ENCODE measurements at places on chromosomes 6 and 20.

GRCh38 chr6:105929626-105930025, 156.5 kb upstream of the PRDM1 start:
- DNase-seq: peak; percentile 35

DNA sequence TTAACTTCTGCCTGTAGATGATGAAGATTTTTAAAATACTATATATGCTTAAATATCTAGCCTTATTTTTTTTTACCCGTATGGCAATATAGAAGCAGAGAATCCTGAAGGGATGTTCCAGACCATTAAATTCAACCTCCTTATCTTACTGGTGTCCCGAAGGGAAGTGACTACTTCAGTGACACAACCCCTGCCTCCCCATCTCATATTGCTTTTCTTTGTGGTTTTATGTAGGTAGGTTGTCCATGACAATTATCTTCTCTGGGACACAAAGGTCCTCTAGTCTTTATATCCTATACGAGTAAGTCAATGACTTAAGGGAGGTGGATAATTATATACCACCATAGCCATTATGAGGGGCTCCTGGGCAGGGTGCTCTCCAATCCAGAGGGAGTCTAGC, 57.4 kb upstream of the EMILIN3 start:
- no peak for DNase-seq

DNA sequence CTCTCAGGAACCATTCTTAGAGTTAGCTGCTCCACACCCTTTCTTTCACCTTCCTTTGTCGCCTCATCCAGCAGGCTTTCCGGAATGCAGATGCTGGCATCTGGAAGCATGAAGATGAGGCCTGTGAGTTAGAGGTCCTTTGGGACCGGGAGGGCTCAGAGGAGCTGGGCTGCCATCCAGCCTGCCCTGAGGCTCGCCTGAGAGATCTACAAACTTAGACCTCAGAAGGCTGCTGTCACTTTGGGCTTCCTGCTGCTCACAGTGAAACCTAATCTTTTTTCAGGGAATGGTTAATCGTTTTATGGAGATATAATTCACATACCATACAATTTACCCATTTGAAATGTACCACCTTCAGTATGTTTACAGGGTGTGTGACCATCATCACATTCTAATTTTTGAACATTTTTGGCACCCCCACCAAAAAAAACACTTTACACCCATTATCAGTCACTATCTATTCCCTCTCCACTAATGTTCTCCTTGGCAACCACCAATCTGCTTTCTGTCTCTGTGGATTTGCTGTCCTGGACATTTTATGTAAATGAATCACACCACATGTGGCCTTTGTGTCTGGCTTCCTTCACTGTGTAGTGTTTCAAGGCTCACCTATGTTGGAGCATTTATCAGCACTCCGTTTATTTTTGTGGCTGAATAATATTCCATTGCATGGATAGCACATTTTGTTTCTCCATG, 20.0 kb upstream of the MPC1 start:
- peak; percentile 50 for DNase-seq

DNA sequence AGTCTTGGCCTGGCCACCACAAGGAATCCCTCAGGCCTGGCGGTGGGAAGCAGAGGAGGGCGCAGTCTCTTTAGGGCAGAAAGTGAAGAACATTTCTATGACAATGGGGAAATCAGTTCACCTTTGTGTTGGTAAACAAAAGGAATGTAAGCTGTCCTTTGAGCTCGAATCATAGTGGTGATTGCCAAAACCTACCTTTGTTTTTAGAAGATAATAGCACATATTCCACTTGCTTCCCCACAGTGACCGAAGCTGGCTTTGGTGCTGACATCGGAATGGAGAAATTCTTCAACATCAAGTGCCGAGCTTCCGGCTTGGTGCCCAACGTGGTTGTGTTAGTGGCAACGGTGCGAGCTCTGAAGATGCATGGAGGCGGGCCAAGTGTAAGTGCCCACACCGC, 144.1 kb downstream of the MTHFD1L start:
- DNase-seq: no peak

- peak; percentile 18 for DNase-seq
Measured at GRCh38 chr20:58584051-58584824, 66.8 kb upstream of the STX16 start.

DNA sequence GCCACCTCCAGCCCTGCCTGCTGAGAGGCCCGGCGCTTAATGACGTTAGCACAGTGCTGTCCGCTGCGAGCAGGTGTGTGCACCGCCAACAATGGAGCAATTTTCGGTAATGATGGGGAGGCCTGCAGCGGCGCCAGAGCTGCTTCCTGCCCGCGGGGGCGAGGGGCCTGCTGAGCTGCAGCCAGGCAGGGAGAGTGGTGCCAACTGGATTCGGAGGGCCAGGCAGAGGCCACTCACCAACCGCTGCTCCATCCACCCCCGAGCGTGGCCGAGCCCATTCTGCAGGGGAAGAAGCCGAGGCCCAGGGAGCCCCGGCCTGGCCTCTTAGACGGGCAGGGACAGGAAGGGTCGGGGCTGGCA, 9.6 kb downstream of the HRH3 start:
- no peak for DNase-seq

DNA sequence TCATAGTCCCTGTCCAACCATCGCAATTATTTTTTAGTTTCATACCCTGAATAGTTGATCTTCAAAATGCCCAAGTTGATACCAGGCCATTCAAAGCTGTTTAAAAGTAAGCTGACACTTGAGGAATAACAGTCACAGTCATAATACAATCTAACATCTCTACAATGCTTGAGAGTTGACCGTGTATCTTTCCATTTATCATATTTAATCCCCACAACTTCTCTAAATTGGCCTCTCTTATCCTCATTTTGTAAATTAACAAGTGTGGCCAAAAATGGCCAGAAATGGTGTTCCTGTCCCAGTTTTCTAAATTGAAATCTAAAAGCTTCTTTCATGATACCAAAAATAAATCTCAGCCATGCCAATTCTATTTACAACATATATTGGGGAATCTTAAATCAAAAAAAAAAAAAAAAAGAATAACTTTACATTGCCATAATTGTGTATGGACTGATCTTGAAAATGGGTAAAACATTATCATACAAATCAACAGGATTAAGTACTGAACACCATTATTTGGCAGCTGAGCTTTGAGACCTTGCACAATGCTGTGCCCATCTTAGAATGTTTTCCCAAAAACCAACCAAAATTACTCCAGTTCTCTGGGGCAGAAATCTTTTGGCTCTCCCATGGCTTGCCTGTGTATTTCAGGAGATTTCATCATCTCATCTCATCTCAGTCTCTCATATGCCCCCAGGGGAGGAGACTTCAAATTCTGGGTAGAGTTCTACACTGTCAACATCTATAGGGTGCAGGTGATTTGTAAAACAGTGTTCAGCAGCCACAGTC, 448.7 kb upstream of the JARID2 start:
- peak; percentile 43 for DNase-seq

DNA sequence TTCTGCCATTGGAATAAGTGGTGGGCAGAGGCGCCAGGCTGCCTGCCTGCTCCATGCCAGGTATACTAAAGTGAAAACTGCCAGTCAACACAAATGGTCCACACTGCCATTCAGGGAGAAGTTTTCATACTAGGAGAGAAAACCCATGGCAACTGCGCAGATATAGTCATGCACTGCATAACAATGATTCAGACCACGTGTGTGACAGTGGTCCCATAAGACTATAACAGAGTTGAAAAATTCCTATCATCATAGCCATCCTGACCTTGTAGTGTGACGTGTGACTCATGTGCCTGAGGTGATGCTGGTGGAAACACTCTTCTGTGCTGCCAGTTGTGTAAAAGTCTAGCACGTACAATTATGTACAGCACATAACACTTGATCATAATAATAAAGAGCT, 25.1 kb downstream of the ZC3H12D start:
- DNase-seq: no peak

DNA sequence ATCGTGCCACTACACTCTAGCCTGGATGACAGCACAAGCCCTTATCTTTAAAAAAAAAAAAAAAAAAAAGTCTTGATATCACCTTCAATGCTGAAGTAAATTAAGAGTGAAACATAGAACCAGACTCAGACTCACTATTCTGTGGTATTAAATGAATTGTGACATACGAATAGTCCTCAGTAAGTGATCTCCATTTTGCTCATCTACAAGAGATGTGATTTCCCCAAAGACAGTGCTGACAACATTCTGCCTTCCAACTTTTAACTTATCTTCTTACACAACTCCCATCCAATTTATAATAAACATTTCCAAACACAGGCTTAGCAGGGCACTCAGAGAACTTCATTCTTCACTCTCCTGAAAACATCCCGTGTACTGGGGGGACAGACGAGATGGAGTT, 8.0 kb downstream of the ZBTB24 start:
- DNase-seq: no peak

GRCh38 chr20:51578145-51578459, 35.6 kb upstream of the NFATC2 start:
- no peak for DNase-seq

DNA sequence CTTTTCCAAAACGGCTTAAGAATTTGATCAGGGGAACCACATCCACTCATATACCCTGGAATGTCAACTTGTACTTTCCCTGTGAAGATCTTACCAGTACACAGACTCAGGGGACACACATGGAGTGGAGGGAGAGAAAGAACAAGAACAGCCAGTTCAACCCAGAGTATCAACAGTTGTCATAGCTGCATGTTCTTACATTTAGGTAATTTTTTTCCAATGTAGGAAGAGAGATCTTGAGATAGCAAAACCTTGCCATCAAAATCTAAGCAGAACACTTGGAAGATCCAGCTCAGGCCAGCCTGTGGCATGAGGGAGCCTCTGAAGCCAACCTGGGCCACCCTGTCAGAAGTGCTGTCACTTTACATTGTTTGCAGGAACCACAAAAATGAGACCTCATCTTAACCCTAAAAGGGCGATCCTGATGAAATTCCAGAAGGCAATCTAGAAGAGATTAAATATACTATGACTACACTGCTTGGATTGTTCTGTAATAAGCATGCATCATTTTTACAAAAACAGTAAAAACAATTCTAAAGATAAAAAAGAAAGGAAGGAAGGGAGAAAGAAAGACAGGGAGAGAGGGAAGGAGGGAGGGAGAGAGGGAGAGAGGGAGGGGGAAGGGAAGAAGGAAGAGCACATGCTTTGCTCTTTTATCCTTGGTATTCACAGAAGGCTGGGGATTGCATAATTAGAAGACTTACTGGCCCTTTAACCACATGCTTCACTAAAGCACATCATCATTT, 124.7 kb upstream of the TCF21 start:
- DNase-seq: no peak

GRCh38 chr20:39839399-39840119, 849.5 kb downstream of the MAFB start:
- no peak for DNase-seq

- DNase-seq: no peak
Measured at GRCh38 chr6:33689879-33690278, 21.6 kb downstream of the UQCC2 start.

DNA sequence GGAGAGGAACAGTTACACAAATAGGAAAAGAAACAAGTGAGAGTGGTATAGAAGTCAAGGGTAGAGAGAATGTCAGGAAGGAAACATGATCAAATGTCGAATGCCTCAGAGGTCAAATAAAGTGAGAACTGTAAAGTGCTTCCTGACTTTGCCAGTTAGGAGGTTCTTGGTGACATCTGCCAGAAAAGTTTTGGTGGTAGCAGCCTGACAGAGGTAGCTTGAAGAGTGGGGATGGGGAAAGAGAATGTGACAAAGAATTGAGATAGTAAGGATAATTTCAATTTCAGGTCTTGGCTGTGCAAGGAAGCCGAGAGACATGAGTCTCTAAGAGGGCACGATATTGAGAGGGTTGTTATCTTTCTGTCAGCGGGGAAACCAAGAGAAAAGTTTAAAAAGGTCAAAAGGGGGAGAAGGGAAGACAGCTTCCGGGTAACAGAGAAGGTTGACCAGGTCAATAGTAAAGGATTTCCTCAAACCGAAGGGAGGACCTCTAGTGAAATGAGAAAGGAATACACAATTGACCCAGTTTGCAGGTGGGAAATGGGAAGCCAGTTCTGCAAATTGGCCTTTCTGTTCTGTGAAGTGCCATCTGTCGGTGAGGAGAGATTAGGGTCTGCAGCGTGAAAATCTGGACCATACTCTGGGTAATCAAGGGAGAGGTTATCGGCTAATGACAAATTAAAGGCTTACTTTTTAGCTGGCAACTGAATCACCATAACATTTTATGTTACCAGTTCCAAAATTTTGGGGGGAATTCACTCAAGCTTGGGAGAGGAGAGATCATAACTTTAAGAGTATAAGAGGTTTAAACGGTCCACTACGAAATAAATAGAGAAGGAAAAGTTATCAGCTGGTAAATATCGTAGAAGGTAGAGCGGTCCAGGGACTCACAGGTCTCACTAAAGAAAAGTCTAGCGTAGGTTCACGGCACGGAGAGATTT, 973 bp upstream of the BRD2 start:
- DNase-seq: peak; percentile 94

- no peak for DNase-seq
Measured at GRCh38 chr20:57130160-57130772, 136.2 kb downstream of the BMP7 start.

GRCh38 chr6:47098570-47098993, 56.5 kb upstream of the ADGRF1 start:
- no peak for DNase-seq

DNA sequence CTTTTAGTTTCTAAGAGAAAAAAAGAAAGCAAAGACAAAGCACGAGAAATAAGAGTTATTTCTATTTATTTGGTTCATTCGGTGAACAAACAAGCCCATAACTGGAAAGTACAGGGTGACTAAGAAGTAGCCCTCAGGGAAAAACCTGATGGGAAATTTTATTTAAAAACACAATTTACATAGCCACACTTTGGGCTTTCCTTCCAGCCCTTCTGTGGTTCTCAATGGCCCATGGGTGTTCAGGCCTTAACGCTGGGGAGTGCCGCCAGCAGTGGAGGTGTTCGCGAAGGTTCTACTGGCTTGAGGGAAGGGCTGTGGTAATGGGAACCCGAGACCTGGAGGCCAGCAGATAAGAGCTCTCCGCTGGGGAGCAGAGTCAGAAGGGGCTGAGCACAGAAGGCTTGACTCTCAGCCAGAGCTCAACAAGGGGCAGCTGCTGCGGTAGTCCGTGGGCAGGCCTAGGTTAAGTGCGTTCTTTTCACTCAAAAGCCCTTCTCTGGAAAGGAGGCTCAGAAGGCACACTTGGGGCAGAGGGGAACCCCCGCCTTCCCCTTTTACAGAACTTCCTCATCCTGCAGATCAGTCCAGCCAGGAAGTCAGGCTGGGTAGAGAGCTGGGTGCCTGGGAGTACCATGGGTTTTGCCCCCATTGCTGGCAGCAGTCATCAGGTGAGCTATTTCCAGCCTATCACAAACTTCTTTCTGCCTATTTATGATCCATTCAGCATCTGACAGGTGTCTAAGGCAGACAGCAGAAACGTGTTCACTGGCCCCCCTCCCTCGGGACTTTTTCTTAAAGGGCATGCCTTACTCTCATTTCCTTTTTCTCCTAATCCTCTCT, 8.8 kb upstream of the CD83 start:
- DNase-seq: no peak

- DNase-seq: no peak
Measured at GRCh38 chr6:130602151-130602770, 224.9 kb upstream of the SMLR1 start.
